Stimulated activated CD4-positive, alpha-beta T cell treated with anti-CD3 and anti-CD28 coated beads, Interleukin-4, amount 100 ng/mL, for 48 hours (primary cell): ENCODE measurements at places on chromosomes 11 and 22.

- no peak for DNase-seq
Measured at GRCh38 chr22:36334821-36335603, 52.8 kb downstream of the MYH9 start.

GRCh38 chr11:22775248-22775647 is 54.4 kb downstream of the SVIP start:
- no peak for DNase-seq

- no peak for DNase-seq
Measured at GRCh38 chr22:38038426-38038825, 18.8 kb upstream of the PICK1 start.

DNA sequence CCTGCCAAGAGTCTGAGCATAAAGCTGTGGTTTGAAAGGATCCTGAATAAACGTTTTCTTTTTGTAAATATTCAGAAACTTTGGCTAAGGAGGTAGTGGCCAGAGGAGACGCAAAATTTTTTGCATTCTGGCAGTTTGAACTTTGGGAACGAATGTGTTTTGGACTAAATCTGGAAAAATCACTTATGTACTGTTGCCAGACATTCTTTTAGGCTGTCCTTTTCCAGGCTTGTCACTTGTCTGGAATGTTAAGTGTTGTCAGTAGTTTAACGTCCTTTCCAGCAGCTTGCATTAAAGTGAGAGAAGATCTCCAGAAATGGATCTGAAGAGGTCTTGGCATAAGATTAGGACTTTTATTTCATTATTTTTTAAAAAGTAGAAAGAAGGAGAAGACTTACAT is 18.5 kb downstream of the SPECC1L start:
- DNase-seq: no peak

GRCh38 chr11:128582496-128583366 is 4.6 kb downstream of the ETS1 start:
- no peak for DNase-seq

DNA sequence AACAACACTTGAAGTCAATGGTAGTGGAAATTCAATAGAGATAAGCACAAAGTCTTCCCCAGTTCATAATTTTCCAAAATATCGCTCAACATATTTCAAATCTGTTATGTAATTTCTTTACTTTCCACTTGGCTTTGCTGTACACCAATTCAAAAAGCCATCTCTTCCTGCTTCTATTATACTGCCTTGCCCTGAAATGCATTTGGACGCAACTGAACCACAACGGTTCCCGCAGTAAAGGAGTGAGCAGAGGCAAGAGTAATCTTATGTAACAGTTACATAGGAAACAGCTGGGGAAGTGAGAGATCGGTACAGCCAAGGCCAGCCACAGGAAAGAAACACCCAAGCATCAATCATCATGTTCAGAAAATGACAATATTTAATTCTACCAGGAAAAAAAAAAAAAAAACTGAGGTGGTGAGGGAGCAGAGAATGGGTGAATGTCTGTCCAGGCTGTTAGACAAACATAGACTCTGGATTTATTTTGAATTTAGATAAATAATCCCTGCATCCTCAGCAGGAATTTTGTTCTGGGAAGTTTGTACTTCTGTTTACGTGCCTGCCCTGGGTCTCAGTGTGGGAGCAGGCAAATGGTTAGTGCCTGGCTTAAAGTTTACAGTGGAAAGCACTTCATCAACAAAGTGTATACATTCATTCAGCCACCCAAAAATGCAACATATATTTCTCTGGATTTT is 392.2 kb downstream of the ETS1 start:
- DNase-seq: no peak

GRCh38 chr11:67345247-67345919 is 8.0 kb downstream of the POLD4 start:
- DNase-seq: no peak

DNA sequence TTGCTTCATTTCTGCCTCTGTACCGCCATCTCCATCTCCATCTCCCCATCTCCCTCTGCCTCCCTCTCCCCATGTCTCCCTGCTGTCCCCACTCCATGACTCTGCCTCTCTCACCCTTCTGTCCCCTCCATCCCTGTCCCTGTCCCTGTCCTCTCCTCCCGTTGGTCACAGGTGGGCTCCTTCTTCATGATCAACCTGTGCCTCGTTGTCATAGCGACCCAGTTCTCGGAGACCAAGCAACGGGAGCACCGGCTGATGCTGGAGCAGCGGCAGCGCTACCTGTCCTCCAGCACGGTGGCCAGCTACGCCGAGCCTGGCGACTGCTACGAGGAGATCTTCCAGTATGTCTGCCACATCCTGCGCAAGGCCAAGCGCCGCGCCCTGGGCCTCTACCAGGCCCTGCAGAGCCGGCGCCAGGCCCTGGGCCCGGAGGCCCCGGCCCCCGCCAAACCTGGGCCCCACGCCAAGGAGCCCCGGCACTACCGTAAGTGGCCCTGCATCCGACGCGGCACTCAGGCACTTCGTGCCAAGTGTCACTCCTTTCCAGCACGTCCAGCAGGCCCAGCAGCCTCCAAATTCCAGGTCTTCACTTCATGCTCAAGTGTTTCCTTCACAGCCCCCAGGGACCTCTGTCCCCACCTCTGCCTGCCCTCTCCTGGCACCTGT is 76.0 kb downstream of the CACNA1I start:
- DNase-seq: no peak

DNA sequence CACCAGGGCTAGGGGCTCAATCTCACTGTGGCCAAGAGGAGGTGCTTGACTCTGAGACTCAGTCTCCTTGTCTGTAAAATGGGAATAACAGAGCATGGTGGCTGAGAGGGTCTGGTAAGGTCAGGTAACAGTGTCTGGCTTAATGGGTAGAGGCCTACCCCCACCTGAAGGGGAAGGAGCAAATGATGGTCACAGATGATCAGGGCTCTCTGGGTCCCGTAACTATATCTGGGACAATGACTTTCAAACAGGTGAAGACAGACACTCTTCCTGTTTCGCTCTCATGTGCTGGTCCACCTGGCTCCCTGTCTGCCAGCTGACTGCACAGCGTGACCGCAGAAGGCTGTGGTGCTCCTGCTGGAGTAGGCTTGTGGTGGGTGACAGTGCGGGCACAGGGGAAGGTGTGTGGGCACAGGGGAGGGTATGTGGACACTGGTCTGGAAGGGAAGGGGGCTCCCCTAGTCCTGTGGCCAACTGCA is 4.0 kb downstream of the A4GALT start:
- DNase-seq: no peak

GRCh38 chr11:19846654-19847305 is 134.1 kb downstream of the NAV2 start:
- DNase-seq: no peak

GRCh38 chr11:8013833-8014232 is 26.7 kb downstream of the EIF3F start:
- no peak for DNase-seq

GRCh38 chr22:28969401-28970168 is 86.2 kb downstream of the ZNRF3 start:
- no peak for DNase-seq

GRCh38 chr11:2800655-2801531 is 84.7 kb downstream of the CDKN1C start:
- no peak for DNase-seq
